MCF 10A (cell line): ENCODE measurements at places on chromosomes 5 and 9.

DNA sequence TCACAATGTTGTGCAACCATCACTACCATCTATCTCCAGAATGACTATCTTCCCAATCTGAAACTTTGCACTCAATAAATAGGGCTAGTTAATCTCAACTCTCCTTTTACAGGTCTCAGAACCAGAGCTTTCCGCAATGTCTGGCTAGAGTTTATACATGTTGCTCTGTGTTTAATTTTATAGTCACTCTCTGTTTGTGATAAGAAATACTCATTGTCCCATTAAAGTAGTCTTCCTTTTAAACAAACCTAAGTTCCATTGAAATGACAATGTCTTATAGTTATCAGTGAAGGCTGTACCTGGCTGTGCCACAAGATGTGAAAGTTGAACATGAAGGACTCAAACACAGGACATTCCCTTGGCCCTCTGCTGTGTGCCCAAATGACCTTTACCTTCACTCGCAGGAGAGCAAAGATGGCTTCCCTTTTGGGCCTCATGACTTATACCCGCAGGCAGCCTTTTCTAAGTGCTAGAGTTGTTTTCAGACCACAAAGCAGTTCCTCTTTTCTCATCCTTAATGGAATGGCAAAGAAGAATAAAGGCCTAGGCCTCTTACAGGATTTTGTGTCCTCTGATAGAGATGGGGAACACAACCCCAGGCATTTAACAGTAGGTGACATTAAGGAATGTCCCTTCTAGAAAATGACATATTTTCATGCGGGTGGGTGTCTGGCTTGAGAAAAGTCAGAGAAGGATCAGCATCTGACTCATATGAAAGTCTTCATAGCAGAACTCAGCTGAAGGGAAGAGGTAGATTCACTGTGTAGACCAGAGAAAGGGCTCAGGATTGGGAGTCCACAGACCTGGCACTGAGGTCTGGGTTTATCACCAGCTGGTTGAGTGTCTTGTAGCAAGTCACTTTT is 69.6 kb upstream of the ATP10B start:
- no peak for DNase-seq

DNA sequence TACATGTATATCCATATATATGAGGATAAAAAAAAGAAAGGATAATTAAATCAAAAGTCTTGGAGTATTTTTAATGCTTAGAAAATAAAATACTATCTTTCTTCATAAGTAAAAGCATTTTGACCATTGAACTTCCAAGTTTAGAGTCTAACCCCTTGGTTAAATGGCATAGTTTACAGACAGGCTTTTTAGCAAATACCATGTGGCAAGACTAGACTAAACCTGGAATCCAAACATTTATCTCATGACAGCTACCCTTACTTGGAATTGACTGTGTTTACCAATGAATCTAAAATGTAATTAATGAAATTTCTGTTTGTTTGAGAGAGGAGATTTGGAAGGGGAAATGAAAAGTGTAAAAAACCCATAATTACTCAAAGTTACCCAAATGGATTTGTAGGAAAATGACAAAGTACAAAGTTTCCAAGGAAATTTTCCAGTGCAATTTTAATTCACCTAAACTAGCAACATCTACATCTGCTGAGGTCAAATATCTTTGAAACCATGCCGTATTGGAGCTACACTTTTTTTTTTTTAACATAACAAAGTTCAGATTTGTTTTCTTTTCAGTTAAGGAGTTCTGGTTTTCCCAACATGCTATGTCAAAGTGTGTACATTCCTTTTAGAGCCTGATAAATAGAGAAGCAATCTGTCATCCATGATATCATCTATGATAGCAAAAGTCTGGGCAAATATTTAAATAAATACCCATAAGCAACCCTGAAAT is 272.1 kb upstream of the DAB2 start:
- no peak for DNase-seq

- DNase-seq = no peak
Measured at GRCh38 chr5:108472237-108472636, 90.3 kb upstream of the FBXL17 start.

DNA sequence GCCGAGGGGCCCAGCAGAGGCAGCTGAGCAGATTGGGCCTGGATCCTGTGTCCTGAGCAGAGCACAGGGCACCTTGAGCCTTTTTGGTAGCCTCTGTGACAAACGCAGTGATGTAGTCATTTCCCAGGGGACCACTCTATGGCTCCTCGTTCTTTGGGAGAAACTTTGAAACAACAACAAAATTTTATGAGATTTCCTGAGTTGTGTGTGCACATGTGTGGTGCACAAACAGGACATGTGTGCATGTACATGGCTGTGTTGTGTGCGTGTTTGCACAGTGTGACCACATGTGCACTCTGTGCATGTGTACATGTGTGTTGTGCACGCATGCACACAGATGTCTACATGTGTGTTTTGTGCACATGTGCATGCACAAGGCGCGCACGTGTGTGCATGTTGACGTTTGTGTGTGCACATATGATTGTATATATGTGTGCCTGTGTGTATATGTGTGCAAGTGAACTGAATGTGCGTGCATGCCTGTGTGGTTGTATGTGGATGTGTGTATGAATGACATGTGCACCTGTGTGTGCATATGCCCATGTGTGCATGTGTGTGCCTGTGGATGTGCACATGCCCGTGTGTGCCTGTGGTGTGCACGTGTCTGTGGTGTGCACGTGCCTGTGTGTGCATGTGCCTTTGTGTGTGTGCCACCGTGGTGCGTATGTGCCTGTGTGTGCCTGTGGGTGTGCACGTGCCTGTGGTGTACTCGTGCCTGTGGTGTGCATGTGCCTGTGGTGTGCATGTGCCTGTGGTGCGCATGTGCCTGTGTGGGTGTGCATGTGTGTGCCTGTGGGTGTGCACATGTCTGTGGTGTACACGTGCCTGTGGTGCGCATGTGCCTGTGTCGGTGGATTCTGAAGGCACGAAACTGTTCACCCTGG is 221.6 kb downstream of the CACNA1B start:
- DNase-seq = no peak

DNA sequence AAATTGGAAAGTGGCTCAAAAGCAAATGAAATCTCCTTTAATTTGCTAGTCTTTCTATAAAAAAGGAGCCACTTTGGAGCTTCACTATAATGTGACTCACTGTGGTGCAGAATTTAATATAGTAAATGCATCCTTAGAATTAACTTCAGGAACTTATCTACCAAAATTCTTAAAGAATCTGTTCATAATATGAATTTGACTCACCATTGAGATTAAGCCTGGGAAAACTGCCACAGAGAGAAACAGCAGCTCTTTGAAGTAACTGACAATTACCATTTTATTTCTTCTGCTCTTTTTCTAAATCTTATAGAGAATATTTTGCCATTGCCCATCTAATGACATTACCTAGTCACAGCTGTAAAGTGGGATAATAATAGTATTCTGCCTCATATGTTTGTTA is 211.9 kb upstream of the CDH6 start:
- no peak for DNase-seq

GRCh38 chr9:98606730-98607129 is 102.0 kb downstream of the GABBR2 start:
- no peak for DNase-seq

GRCh38 chr9:93111371-93112115 is 15.5 kb downstream of the CARD19 start:
- peak; percentile 94 for DNase-seq

DNA sequence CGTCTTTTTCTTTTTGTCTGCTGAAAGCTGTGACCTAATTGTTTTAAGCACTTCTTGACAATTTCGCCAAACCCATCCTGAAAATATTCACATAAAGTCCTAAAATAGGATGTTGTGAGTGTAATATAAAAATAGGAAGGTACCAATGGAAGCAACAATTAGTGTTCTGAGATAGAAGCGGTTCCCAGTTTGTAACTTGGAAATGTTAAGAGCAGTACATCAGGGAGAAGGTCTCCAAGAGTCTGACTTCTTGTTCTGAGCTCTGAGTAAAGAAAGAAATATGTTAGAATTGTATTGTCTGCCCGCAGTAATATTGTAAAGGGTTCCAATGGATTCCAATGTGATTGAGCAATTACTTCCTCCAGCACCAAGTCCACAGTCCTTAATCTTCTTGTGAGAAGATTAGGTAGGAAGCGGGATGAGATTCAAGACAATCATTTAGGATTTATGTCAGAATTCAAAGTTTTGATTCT is 3.9 kb downstream of the VCAN start:
- DNase-seq = peak; percentile 73

- peak; percentile 69 for DNase-seq
Measured at GRCh38 chr5:140114341-140115185, 654 bp downstream of the PURA start.

GRCh38 chr5:387491-388265 is 55.3 kb upstream of the EXOC3 start:
- DNase-seq = no peak

DNA sequence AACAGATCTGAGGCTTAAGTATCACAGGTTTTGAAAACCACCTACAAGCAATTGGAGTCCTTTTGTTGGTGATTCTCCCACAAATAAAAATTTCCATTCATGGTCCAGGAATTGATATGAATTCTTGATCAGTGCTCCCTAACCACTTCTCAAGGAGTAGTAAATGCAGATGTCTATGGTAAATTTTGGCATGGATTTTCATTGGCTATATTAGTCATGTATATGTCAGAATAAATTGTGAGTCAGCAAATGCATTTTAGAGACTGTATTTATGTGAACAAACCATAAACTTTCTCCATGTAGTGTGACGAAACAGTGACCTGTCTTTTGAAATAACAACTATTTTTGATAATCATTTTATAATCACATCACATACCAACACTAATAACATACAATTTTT is 611.1 kb downstream of the HTR1A start:
- peak; percentile 5 for DNase-seq

DNA sequence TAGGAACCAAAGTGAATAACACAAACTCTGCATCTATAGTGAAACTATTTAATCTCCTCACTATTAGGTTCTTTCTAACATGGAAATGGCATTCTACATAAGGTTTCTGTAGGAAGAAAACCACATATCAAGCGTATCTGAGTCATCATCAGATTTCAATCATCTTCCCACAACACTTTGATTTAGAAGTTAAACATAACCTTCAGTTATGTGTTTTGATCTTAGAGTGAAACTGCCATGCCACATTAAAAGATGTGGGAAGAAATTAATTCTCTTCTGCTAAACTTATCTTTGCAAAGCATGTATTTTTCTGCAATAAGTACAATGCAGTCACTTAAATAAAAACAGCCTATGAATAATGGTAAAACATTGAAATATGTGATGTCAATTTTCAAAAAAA is 55.0 kb downstream of the MEF2C start:
- DNase-seq = no peak

DNA sequence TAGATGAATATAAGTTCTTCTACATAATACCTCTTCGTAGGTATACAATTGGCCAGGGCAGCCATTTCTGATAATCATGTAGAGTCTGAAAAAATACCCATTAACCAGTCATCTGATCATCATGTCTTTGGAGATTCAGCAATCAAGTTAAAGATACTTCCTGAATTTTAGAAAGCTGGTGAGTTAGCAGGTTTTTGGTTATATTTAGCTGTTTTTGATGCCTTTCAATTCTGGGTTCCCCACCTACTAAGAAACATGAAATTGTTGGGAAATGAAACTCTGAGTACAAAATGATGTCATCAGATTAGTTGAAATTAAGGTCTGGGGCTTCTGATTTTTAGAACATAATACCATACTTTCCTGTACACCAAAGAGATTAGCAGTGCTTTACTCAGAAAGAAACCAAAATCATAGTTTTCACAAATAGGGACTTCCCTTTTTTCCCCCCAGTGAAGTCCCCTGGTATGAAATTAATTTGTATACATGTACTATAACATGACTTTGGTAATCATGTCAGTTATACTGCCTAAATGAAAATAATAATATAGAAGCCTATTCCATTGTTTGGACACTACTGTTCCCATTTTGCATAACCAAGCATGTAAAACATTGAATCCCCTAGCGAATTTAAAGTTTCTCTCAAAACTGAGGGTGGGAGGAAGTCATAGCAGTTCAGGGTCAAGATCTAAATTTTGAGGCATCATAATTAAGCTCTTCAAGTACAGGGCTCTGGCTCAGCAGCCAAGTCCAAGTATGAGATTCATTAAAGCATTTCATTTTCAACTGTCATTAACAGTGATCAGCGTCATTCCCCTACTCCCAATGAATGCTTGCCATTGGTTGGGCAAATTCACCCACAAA is 17.9 kb downstream of the PRLR start:
- DNase-seq = no peak

GRCh38 chr5:89397096-89397495 is 514.1 kb upstream of the MEF2C start:
- no peak for DNase-seq

DNA sequence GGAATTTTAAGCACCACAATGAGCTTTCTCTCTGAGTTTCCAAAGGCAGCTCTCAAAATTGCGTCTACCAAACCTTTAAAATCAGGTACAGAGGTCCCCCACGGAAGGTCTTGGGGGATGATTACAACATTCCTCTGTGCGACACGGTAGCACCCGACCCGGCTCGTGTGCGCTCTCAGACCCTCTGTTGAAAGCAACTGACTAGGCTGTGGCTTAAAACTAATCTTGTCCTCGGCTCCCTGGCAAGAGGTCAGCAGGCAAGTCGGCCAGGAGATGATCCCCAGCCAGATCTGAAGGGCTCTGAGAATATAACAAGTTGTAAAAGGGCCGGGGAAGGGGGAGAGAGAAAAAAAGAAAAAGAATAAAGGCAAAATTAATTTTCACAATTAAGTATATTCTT is 92.6 kb upstream of the LMX1B start:
- DNase-seq = no peak

DNA sequence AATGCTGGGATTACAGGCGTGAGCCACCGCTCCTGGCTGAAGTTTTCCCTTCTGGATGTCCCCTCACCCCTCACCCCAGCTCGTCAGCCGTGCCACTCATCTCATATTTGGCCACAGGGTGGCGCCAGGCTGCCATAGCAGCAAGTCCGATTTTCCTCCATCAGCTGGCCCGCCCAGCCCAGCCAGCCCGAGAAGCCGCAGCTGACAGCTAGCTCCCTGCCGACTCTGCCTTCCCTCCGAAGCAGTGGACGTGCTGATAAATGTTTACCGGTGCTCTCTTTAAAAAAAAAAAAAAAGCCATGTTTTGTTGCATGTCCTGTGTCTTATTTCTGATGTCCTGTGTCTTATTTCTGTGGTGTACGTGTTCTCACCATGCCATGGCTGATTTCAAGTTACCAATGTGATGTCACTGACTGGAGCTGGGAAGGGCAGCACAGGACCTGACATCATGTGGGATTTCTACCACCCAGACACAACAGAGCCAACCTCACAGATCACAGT is 58.3 kb downstream of the PFDN1 start:
- DNase-seq = peak; percentile 91

GRCh38 chr9:34079181-34079580 is 30.5 kb upstream of the UBAP2 start:
- DNase-seq = peak; percentile 63

DNA sequence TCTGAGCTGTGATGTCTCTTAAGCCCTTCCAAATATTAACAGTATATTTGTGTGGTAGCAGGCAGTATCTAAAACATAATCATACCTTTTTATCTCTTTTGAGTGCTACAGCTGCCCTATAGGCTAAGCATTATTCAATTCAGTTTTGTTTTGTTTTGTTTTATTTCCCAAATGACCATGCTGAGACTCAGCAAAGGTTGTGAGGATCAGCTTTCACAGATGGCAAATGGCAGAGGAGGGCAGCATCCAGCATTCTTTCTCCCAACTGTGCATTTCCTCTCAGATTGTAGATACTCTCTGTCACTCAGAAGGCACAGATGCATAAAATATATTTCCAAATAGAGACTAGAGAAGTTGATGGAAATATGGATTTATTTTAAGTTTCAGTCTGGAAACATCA is 90.7 kb downstream of the DAPK1 start:
- DNase-seq = no peak

- no peak for DNase-seq
Measured at GRCh38 chr5:76470976-76471375, 67.9 kb downstream of the IQGAP2 start.

GRCh38 chr5:79642210-79642609 is 30.0 kb downstream of the TENT2 start:
- no peak for DNase-seq
